ENCODE measurements at places on chromosomes 16 and 17.
A peak's percentile ranks its signal among the peaks of the same experiment; 100 is the strongest.

DNA sequence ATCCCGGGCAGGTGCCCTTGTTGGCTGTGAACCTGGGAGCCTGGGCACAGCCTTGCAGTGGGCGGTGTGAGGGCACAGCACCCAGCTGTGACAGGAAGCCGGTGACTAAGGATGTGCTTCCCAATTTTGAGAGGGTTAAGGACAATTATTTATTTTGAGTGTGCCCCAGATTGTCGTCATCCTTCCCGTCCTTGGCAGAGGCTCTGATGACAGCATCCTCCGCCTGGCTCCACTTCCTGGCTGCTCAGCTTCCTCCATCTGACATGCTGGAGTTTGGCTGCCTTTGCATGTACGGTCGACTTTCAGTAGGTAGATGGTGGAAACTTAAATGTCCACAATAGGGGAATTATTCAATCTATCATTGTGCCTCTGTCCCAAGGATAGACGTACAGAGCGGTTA lies 282.4 kb upstream of the EEF2KMT start:
- no peak for DNase-seq

DNA sequence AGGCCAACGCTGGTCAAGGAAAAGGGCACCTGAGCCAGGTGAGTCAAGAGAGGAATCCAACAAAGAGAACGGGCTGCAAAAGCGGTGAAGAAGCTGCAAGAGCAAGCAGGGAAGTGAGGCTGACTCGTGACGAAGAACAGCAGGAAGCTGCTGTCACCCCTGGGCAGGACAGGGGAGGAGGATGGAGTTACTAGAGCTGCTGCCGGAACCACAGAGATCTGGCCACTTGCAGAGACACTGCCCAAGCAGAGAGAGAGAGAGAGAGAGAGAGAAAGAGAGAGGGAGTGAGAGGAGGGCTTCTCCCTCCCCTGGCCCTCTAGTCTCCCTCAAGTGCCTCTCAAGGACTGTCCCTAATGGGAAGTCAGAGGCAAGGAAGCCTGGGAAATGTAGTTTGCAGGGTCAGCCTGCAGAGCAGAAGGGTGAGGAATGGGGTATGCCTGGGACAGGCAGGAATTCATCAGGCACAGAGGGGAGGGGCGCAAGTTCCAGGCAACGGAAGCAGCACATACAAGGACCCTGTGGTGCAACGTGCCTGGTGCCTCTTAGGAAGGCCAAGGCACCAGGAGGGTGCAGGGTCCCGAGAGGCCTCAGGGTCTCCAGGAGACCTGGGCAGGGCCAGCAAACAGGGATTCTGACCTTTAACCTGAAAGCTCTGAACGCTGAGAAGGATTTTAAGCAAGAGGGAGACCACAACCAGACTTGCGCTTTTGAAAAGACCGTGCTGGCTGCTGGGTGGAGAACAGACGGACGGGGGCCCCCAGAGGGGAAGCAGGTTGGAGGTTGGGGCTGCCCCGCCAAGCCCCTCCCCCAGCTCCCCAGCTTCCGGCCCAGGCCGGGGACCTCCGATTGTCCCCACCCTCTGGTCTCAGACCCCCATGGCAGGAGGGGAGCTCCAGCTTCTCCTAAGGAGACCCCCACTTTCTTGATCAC lies 45.8 kb upstream of the CIBAR2 start:
- DNase-seq: no peak

DNA sequence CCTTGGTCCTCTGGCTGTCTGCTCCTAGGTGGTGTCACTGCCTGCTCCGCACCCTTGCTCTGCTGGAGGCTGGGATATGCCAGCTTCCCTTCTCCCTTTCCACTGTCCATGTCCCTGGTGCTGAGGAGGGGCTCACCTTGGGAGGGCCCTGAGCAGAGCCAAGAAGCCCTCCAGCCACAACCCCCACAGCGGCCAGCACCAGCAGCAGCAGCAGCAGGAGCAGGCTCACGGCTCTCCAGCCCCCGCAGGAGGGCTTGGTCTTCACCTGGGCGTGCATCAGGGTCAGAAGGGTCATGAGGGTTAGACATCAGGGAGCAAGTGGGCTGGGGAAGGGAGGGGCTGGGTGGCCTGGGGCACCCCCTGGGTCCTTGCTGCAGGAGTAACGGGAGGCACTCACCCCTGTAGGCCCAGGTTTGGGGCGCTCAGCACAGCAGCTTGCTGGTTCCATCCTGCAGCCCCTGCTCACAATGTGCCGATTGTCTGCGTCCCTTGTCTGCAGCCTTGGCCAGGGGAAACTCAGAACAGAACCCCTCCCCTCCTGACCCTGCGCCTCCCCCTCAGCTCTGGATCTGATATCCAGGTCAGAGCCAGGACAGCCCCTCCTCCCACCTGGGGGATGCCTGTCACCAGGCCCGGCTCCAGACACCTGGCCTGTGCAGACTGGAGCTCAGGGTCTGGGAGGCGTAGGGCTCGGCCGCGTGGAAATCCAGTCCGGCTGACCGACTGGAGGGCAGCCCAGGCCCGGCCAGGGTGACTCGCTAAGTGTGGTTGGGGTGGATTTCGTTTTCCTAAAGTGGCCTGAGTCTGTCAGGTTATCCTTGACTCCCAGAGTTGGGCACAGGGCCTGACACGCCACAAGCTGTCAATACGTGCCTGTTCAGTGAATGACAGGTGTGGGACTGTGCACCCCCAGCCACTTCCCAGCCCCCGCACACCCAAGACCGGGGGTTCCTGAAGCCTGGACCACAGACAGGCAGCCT lies at the start of gene BRICD5:
Gene BRICD5 (minus strand): TSS at position 478 of the 980 bp plus-strand sequence. CDS start 30 bp downstream, at position 448.
- DNase-seq: no peak

DNA sequence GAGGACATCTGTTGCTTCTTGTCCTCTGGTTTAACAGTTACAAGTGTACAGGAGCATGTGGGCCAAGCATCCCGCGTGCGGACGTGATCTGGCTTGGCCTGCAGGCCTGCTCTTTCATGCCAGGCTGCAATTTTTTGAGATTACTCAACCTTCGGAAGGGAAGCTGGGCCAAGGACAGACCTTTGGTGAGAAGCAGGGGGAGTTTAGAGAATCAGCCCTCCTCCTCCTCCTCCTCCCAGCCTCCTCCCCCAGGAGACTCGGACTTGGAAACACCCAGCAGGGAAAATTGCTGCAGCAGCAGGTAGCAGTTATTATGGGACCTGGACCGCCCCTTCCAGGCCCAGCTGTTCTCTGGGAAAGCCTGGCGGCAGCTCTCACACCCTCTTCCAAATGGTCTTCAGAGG lies 5.1 kb upstream of the KLHL36 start:
- DNase-seq: no peak

GRCh38 chr17:7704601-7705268 lies at the start of gene EFNB3:
TSS of gene EFNB3 (plus strand) at chr17:7705202. CDS start at chr17:7705599, 397 bp downstream.
- DNase-seq: no peak

DNA sequence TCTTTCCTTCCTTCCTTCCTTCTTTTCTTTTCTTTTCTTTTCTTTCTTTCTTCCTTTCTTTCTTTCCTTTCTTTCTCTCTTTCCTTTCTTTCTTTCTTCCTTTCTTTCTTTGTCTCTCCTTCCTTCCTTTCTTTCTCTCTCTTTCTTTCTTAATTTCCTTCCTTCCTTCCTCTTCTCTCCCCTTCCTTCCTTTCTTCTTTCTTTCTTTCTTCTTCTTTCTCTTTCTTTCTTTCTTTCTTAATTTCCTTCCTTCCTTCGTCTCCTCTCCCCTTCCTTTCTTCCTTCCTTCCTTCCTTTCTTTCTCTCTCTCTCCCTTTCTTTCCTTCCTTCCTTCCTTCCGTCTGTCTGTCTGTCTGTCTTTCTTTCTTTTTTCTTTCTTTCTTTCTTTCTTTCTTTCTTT lies 1446.5 kb upstream of the GOT2 start:
- no peak for DNase-seq

GRCh38 chr16:56297684-56298083 lies 106.4 kb downstream of the GNAO1 start:
- no peak for DNase-seq

DNA sequence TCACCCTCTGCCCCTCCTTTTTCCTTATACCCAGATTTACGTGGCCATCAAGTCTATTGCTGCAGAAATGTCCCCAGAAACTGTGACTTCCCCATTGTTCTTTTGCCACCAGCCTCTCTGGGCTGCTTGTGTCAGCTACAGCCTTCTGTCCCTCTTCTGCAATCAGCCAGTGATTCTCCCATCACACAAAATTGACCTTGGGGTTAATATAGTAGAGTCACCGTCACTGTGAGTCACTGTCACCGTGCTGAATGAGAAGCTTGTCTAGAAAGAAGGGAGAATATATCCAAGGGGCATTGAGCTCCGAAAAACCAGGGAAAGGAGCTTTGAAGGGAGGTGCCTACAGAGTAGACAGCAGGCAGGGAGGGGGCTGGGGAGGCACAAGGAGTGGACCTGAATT lies 290.5 kb downstream of the HAPSTR1 start:
- no peak for DNase-seq

- DNase-seq: no peak
Measured at GRCh38 chr17:39001703-39002637, 34.8 kb upstream of the FBXO47 start.

DNA sequence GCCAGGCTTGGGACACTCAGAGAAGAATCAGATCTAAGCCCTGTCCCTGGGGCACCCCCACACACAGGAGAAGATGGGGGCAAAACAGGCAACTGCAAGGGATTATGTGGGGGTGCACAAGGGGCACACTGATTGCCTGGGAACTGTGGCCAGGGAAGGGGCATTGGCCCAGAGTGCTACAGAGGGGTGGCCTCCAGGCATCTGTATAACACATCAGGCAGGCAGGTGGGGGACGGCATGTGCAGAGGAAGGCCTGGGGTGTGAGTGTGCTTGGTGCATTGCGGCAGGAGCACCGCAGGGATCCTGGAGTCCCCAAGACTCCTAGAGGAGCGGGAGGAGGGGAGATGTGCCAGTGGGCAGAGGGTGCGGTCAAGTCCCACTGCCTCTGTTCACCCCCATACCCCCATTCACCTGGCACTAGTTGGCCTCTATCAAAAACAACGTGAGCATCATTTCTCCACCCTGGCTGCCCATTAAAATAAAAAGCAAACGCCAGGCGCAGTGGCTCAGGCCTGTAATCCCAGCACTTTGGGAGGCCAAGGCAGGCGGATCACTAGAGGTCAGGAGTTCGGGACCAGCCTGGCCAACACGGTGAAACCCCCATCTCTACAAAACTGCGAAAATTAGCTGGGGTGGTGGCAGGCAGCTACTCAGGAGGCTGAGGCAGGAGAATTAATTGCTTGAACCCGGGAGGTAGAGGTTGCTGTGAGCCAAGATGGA lies 41.5 kb downstream of the C16orf82 start:
- no peak for DNase-seq

- peak; percentile 54 for DNase-seq
Measured at GRCh38 chr17:42266918-42267766, 9.0 kb downstream of the STAT5B start.

DNA sequence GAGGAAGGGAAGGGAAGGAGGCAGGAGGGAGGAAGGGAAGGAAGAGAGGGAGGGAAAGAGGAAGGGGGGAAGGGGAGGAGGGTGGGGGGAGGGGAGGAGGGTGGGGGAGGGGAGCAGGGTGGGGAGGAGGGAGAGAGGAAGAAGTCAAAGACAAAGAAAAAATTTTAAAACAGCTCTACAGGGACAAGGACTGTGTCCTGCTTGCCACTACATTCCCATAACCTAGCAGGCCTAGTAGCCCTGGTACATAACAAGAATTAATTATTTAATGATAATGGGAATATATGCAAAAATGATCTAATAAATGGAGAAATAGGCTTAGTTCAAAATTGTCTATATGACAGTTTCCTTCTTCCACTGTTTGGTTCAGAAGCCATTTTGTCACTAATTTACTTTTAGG lies 47.6 kb upstream of the NOG start:
- no peak for DNase-seq

DNA sequence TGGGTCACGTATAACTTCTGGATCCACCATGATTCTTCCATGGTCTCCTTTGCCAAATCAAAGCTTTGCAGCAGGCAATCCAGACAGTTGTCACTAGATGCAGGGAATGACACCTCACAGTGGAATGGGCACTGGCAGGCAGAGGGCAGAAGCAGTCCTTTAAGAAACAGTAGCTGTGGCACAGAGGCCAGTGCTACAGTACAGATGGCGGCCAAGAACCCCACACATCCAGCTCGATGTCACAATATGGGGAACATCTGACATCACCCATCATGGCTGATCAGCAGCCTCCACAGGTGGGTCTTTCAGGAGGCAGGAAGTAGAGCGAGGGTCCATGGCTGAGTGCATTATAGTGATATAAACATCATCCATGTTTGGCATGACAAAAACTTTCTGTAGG lies 18.8 kb upstream of the ERN1 start:
- DNase-seq: no peak

GRCh38 chr16:3161235-3162018 lies 26.6 kb upstream of the OR1F1 start:
- no peak for DNase-seq

- no peak for DNase-seq
Measured at GRCh38 chr17:50502301-50502990, 5.8 kb upstream of the MYCBPAP start.

GRCh38 chr16:54968011-54968410 lies 37.3 kb downstream of the IRX5 start:
- no peak for DNase-seq

DNA sequence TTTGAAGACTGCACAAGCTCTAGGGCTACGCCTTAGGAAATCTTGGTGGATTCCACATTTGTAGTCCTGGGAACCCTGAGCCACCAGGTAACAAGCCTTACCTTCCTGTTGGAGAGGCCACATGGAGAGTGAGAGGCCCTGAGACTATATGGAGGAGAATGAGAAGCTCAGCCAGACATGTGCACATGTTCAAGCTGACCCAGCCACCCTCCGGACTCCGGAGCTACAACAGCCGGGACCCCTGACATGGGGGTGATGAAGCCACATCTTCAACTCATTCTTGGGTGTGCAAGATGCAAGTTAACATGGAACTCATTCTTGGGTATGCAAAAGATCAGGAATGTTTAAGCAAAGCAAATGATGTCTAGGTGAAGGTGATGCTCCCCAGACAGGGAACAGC lies 62.7 kb downstream of the GNA13 start:
- DNase-seq: no peak

- DNase-seq: no peak
Measured at GRCh38 chr16:87165885-87166284, 151.3 kb downstream of the C16orf95 start.

DNA sequence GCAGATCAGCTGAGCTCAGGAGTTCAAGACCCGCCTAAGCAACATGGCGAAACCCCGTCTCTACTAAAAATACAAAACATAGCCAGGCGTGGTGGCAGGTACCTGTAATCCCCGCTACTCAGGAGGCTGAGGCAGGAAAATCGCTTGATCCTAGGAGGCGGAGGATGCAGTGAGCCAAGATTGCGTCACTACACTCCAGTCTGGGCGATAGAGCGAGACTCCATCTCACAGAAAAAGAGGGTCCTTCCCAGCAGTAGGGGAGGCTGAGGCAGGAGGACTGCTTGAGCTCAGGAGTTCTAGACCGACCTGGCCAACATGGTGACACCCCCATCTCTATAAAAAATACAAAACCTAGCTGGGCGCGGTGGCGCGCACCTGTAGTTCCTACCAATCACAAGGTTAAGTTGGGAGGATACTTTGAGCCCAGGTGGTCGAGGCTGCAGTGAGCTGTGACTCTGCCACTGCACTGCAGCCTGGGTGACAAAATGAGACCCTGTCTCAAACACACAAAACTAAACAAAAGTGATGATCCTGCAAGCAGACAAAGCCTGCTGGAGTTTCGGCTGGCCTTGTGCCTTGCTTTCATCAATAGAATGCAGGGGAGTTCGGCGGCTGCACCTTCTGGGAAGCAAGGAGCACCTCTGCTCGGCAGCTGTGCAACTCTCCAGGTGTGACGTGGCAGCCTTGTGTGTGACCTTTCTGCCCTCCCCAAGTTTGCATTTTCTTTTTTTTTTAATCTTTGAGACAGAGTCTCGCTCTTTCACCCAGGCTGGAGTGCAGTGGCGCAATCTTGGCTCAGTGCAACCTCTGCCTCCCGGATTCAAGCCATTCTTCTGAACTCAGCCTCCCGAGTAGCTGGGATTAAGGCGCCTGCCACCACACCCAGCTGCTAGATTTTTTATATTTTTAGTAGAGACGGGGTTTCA lies 12.4 kb upstream of the YWHAE start:
- DNase-seq: no peak

Data from HS-5 (cell line).